Hematopoietic multipotent progenitor cell treated with erythropoietin and hydrocortisone succinate and interleukin-3 and kit ligand, for 8 days (in vitro differentiated cells): ENCODE measurements at places on chromosomes 2 and 18.

DNA sequence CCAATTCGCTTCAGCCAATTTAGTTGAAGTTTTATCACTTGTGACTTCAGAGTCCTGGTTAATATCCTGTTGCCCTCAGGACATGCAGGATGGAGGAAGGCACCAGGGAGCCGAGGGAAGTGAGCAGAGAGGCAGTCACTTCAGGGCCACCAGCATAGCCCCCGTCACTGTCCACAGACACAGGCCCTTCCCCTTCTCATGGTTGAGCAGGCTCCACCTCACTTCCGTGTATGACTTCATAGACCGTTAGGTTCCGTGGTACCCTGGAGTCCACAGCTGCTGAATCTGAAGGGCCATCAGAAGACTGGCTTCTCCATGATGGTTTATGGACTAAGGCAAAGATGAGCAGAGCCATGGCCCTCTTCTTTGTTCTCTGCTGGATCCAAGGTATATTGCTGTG lies at the start of gene C2orf92:
TSS of gene C2orf92 (plus strand) at position 266 of the 400 bp plus-strand sequence. CDS start at position 342, 76 bp downstream.
- no peak for DNase-seq

- DNase-seq = no peak
Measured at GRCh38 chr2:18151237-18151636, 272.8 kb downstream of the KCNS3 start.

GRCh38 chr2:240605867-240606743 lies 19.2 kb upstream of the GPR35 start:
- DNase-seq = no peak

- DNase-seq = no peak
Measured at GRCh38 chr2:109222422-109222821, 93.4 kb downstream of the SH3RF3 start.

DNA sequence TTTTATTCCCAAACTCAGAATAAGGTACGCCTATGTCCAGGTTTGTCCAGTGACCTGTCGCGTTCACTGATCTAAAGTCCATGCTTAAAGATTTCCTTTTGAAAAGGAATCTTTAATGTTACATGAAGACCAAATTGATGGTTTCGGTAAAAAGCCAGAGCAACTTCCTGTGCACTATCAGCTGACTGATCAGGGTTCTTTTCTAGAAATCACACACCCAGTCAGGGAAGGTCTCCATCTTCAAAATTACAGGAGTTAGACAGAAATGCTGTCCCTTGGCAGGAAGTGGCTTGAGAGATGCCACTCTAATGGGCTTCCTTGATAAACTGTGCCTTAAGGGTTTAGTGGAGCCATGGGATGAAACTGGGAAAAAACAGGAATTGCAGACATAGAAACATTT lies 14.7 kb upstream of the ARHGAP25 start:
- no peak for DNase-seq

DNA sequence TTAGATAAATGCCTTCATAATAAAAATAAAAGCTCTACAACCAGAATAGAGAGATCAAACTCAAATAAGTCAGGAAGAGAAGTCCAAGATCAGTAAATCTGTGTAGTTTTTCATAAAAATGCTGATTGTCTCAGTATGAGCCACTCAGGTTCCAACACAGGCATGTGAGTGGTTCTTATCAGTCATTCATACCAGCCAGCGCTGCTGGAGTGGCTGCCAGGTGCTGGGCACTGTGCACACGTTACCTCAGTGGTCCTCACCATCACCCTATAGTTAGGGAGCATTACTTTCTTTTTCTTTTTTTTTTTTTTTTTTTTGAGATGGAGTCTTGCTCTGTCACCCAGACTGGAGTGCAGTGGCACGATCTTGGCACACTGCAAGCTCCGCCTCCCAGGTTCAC lies 23.8 kb downstream of the CNDP1 start:
- DNase-seq = no peak

DNA sequence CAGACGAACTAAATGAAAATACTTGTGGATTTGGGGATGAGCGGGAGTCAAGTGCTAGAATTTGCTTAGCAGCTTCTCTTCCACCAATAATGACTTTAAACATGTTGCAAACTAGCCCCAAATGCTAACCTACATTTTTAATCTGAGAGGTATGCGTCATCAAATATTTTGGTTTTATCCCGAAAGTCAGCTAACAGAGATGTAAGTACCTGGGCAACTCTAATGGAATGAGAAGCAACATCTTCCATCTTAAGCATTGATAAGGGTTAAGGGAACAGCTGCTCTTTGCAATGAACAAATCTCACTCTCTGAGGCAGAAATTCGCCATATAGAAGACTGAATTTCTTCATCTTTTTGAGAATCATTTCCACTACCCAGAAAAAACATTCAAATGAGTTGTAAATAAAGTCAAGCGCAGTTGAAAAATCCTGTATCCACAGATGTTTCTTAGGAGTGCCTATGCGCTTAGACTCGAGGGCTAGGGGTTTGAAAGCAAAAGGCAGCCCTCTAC lies 926 bp upstream of the YPEL5 start:
- no peak for DNase-seq

GRCh38 chr2:15084826-15085489 lies 452.4 kb downstream of the LRATD1 start:
- DNase-seq = no peak

DNA sequence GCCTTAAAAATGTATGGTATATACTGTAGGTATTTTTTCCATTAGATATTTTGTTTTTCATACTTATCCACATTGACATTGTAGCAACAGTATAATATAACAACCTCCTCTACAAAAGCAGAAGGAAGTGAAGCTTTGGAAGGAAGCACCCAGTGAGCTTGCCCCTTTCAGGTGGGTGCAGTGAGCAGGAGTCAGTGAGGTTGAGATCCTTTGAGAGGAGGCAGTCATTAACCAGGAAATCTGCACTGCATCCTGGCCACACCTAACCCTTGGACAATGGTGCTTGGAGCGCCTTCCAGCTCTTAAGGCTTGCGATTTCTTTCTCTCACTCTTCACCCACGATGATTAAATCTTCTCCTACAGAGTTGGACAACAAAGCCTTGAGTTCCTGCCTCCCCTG lies 13.9 kb downstream of the IL37 start:
- no peak for DNase-seq

DNA sequence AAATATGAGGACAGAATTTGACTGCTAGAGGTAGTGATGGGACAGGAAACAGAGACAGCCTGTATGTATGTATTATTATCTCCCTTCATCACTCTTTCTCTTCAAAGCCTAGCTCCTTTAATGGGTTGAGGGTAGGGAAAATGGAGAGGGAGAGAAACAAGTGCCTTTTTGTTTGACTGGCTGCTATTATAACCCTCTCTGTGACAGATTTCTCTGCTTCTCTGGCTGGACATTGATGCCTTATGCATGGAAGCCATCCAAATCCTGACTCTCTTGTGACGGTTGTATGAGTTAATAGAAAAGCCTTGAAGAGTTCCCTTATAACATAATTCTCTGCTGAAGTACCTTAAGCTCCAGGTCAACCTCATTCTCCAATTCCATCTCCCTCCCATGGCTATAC lies 118.5 kb upstream of the COL5A2 start:
- no peak for DNase-seq

DNA sequence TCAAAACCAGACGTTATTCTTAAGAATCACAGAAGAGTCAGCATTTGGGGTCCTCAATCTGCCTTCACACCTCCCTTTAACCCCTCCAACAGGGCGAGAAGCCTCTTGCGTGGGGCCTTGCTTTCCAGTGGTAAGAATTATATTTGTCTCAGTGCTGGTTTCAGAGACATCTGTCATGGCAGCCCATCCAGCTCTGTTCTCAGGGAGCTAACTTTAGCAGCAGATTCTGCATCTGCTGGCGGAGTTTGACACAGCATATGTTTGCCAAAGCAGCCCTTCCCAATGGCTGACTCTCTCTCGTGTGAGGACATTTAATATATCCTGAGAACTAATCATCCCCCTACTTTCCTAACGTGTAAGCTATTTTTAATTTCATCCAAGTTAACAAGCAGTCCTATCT lies 91.5 kb upstream of the BCL11A start:
- DNase-seq = no peak

GRCh38 chr2:95700519-95700918 lies 108.7 kb downstream of the TRIM43 start:
- DNase-seq = no peak
